Testis (tissue), 5 donors: ENCODE measurements at places on chromosomes 13 and 19.

DNA sequence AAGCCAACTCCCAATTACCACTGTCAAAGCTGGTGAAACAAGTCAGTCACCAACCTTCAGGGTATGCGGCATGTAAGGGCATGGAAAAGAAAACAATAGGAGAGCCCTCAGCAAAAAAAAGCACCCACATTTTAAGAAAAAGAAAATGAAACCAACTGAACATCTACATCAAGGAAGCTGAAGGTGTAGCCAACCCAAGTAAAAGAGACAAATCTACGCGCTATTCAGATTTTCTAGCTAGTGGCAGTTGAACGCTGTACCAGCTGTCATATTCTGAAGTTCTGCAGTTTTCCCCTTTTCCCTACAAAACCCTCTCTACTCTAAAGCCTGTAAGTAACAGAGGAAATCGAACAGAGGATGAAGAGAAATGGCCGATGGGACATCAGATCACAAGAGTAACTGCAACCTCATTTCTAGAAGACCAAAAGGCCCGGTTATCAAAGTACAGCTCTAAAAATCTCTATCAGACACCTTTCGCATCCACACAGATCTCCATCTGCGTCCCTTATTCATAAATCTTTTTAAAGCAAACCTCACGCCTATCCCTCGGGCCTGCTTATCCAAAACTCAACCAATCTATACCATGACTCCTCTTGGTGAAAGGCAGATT lies 1.4 kb downstream of the MYCBP2 start:
- no peak for DNase-seq

DNA sequence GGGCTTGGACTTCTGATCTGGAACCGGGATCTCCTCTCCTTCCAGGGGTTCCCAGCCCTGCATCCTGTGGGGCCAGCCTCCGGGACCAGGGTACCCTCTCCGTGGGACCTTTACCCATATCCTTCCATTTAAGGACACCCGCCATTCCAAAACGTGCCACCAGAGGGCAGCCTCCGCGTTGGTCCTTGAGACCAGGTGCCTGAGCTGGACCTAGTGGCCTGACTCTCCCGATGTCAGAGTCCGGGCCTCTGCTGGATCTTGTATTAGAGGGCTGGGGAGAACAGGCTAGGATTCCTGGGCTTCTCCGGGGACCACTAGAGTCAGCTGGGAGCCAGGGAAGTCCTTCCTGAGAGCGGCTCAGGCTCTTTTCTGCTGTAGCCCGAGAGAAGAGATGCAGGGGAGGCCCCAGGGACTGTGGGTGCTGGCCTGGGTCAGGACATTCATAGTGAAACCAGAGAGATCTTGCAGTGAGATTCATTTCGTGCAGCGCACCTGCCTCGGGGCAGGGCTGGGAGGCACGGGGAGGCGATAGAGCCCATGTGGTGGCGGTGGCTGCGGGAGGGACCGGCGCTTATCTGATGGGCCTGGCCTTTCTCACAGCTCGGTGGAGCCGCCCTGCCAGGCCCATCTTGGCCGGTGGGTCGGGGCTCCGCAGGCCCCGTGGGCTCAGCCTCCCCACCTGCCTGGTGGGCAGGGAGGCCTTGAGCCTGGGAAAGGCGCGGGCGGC lies 9.8 kb upstream of the SLC7A10 start:
- peak; percentile 93 for DNase-seq

DNA sequence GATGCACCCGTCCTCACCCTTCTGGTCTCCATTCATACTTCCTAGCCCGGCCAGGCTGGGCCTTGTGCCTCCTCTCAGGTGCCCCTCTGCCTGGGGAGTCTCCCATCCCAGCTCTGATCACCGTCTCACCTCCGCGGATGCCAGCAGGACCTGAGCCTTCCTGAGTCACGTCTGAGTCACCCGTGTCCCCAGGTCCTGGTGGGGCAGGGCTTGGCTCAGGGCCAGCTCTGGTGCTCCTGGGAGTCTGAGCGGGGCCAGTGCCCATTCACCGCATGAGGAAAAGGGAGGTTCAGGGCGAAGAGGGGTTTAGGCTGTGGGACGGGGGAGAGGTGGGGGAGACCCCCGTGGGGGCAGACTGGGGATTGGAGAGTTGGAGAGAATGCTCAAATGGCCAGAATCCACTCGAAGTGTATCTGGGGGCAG lies 593 bp downstream of the ATP8B3 start:
- no peak for DNase-seq

DNA sequence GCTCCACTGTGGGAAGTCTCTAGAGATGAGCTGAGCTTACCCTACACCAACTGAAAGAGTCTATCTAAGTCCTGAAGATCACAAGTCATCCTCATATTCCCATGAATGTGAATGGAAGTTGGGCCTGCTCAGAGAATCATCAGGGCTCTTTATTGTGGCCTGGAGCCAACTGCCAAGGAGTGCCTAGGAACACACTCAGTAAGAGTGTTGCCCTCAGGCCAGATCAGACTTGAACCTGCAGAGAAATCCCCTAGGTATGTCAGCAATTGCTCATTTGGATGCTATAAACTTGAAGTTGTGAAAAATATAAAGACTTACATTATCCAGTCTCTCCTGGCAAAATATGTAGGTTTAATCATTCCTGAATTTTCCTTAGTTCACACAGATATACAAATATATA lies 1070.2 kb downstream of the EFNB2 start:
- no peak for DNase-seq

DNA sequence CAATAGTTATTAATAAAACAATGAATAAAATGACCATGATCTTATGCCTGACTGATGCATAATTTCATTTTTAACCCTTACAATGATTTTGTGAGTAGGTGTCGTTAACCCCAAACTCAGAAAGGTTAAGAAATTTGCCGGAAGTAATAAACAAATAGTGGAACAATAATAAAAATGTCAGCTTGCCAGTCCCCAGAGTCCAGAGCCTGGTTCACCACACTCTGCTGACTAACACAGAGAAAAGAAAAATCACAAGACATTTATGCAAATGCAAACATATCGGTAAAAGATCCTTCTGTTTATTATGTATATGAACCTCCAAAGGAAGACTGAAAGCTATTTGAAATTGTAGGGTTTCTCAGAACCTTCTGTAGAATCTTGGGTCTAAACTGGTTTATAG lies 563.7 kb downstream of the EFNB2 start:
- DNase-seq = no peak

DNA sequence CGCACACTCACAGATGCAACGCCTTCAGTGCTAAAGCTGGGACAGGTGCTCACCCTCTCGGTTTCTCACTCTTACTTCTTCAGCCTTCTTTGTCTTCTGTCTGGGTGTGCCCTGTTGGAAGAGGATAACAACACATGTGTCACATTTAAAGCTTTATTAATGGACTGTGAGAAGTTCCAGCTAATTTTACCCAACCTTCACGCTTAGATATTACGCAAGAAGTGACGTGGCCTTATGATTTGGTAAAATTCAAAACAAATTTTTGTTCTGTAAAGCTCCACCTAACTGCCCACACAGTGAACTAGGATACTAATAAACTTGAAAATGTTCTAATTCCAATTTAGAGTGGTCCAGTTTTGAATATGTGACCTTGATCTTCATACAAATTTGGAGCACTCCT lies 66.7 kb upstream of the LRCH1 start:
- DNase-seq = no peak
